ENCODE measurements at places on chromosomes 2 and 18.

GRCh38 chr2:36362291-36362690 lies 6.7 kb downstream of the CRIM1 start:
- DNase-seq: no peak

GRCh38 chr2:23782646-23783045 lies 144.3 kb downstream of the ATAD2B start:
- DNase-seq: no peak

DNA sequence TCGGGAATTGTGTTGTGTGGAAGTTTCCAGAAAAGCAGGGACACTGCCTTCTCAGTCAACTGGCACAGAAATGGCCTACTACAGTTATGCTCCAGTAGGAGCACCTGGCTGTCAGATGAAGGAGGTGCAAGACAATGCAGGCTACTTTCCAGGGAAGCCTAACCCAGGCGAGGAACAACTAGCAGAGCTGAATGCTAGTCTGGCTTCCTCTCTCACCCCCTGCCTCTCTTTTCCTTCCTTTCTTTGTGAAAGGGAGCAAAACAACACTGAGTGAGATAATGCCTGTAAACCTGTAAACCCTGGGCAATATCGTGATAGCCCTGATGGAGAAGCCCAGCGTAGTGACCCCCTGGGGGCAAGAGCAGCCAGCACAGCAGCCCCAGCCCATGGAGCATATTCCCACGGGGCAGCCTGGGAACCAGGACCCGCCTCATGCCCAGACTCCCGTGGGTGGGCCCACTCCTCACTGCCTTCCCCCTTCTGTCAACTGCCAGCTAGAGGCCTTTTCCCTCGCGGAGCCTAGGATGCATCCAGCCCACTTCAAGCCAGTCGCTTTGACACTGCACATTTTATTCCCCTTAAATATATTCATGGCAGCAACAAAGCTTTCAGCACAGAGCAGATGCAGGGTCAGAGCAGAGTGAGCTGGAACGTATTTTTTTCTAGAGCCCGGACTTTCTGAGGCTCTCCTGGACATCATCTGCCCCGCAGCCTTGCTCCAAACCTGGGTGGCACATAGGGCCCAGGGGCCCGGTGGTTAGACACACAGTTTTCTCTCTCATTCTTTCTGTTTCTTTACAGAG lies 77.0 kb downstream of the PDCL3 start:
- DNase-seq: no peak

DNA sequence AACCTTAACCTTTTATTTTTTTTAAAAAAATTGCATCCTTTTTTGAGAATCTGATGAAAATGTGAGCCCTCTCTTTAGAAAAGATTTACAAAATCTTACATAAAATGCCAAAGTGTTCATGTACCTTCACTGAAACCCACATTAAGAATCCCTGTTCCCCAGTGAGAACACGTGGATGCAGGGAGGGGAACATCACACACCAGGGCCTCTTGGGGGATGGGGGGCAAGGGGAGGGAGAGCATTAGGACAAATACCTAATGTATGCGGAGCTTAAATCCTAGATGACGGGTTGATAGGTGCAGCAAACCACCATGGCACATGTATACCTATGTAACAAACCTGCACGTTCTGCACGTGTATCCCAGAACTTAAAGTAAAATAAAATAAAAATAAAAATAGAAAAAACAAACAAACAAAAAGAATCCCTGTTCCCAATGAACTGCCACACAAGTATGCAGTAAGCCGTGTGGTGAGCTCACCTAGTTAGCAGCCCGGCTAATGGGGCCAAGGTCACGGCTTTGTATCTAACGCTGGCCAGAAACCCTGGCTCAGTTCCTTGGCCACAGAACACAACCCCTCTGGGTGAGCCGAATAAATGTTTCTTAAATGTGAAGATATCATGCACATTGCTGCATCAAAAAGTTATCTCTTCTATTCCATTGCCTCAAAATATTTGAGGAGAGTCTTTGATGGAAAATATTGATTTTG lies 41.4 kb downstream of the CHST9 start:
- DNase-seq: no peak

All from stimulated activated CD4-positive, alpha-beta T cell treated with anti-CD3 and anti-CD28 coated beads, Interleukin-4, amount 100 ng/mL, for 4 hours (primary cell).